ENCODE measurements at places on chromosomes 5 and 9.

GRCh38 chr5:150651382-150651781, 9.7 kb upstream of the MYOZ3 start:
- DNase-seq, result no peak

GRCh38 chr5:66080664-66081063, 63.4 kb upstream of the SREK1 start:
- DNase-seq, result no peak

DNA sequence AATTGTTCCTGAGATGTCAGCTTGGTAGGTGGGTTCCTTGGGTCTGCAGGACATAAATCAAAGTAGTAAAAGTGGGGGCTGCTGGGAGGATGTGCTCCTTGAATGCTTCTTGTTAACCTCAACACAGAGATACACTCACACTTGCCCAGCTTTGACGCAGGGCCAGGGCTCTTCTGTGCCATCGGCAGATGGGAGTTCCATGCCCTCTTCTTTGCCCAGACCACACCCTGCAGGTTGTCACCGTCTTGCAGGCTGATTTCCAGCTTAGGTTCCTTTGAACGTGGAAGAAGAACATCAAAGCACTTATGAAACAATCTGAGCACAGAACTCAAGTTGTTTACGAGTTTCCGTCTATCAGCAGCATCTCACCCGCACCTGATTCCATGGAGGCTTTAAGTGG, 11.0 kb downstream of the DBH start:
- no peak for DNase-seq

DNA sequence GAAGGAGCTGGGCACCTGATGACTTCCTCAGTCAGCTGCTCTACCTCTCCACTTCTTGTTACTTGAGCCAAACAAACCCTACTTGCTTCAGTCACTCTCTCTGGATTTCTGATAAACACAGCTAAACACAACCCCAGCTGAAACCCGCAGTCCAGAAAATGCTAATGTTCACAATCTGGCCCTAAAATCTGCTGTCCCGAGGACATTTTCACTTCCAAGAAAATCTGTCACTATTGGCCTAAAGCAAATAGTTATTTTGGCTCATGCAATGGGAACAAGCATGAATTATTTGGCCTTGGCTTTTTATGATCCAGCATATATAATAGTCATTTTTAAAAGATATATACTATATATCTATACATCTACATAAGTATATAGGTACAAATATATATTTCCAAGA, 19.1 kb downstream of the FAM81B start:
- no peak for DNase-seq

DNA sequence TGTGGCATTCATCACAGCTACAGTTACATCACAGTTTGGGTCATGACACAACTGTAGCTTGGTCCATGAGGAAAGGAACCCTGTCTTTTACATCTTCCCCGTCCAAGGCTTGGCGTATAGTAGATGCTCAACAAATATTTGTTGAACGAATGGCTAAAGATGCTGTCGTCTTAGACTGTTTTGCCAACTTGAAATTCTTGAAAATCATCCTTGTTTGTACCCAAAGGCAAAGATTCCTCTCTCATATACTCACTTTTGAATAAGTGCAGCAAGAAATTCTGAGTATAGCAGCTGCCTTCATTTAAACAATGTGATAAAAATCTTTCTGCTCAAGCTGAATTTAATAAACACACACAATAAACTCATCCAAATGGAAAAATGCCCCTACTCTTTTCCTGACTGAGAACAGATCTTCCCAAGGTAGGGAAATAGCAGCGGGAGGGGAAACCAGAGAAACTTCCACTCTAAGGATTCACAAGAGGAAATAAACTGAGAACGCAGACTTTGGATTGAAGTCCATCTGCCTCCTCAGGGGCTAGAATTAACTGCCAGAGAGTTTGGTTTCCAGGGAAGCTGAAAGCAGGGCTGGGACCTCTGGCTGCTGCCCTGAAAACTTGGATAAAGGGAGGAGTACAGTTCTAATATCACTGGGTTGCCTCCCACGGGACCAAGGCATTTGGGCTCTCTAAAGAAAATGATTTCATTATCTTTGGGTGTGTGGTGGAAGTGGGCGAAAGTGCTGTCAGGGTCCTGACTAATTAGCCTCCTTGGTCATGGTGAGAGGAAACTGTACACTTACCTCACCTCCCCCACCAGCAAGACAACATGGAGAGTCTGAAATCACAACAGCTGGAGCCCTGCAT, 99.1 kb downstream of the DPYSL3 start:
- DNase-seq, result no peak

- DNase-seq, result no peak
These were observed 36.4 kb upstream of the DAB2 start for GRCh38 chr5:39461007-39461682.

DNA sequence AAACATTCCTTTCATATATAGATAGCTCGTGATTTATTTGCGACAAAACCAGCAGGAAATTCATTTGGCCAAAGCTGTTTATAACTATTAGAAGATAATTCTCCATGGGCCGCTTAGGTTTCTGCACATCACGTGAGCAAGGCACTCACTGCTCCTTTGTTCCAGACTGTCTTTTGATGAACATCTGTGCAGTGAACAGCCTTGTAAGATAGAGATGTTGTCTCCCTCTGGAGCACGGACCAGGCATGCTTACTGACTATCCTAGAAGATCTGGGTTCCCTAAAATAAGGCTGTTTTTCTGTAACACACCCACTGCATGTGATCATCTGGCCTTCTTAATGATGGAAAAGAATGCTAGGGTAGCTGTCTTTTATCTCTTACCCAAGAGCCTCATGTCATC, 30.9 kb downstream of the YIPF5 start:
- DNase-seq, result no peak

- DNase-seq, result no peak
These were observed 317.1 kb downstream of the KCTD16 start for GRCh38 chr5:144487761-144488160.
